Stimulated activated CD4-positive, alpha-beta T cell treated with anti-CD3 and anti-CD28 coated beads, TNF-alpha, amount 100 ng/mL, for 4 hours (primary cell): ENCODE measurements at places on chromosomes 3 and 15.

GRCh38 chr15:41013691-41014414 is 60.6 kb downstream of the CHAC1 start:
- no peak for DNase-seq

- no peak for DNase-seq
Observed at GRCh38 chr3:190444576-190445145, 5.0 kb downstream of the TMEM207 start.

GRCh38 chr3:150931745-150932144 is 26.5 kb upstream of the MINDY4B start:
- no peak for DNase-seq

DNA sequence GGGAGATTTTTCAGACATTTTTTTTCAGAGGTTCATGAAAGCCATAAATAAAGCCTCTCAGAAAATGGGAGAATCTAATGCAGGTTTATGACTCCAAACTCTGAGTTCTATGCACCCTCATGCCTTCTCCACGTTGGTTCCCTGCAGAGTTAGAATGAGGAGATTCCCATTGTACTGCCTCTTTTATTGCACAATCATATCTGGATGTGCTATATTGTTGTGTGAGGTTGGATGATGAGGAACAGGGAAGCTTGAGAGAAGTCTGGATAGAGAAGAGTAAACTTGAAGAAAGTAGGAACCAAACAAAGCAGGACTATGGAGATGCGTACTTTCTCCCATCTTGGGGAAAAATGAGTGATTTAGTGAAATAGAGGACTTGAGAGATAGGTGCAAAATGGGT is 178.8 kb downstream of the PDCD6IP start:
- no peak for DNase-seq

DNA sequence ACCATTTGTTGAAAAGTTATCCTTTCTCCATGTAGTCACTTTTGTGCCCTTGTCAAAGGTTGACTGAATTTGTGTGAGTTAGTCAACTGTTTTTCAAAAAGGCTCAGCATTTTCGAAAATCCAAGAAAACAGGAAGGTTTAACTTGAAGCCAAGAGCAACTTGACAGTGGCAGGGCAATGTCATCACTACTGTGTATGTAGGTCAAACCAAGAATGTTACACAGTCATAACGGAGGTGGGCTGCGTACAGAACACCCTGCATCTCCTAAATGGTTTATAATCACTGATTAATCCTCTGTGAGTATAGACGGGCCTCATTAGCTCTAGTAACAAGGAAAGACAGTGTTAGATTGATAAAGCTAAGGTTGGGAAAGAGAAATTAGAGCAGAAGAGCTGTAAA is 1064.9 kb downstream of the FHIT start:
- DNase-seq, result no peak

GRCh38 chr15:62301993-62302675 is 137.0 kb upstream of the C2CD4B start:
- no peak for DNase-seq

- DNase-seq, result no peak
Observed at GRCh38 chr15:93165734-93166470, 76.9 kb upstream of the RGMA start.

DNA sequence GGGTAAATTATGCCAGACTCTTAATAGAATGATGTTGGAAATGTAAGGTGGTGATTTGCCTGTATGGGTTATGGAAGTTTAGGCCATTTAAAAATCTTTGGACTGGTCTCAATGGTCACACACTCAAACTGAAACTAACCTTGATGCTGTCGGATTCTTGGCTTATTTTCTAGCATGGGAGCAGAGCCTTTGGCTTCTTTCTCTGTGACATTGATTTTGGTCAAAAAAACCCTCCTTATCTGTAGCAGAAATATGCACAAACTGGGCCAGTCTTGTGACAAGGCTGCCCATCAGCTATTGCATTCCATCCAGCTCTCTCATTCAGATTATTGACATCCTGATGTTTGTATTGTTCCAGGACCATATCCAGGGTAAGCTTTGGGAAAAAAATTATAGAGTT is 35.9 kb downstream of the ARPP21 start:
- no peak for DNase-seq

GRCh38 chr3:137988152-137988551 is 21.8 kb upstream of the CLDN18 start:
- no peak for DNase-seq

DNA sequence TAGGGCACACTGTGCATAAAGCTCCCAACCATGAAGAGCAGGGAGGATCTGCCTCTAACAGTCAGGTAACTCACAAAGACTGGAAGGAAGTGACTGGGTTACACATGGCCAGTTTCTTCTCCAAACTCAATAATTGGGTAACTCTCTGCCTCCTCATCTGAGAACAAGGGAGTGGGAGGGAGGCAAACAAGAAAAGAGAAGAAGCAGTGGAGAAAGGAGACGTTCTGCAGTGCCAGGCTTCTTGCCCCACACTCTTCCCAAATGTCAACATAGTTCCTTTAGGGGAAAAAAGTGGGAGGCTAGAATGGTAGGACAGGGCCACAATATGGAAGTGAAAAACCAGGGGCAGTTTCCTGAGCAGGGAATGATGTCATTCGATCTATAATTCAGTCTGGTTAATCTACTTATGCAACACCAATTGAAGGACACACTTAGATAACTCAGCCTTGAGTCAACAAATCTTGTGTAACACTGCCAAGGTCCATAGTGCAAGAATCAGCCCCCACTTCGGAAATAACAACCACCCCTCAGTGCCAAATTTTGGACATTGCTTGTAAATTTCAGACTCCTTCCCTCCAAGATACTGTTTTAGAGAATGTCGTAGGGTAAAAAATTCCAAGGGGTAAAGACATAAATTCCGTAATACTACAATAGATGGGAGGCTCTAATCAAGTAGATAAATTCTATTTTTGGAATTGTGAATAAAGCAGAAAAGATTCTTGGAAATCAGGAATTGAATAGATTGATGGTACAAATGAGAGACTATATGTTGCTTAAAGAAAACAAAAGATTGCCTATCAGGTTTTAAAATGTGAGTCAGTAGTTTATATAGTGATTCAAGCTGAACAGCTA is 143.0 kb downstream of the LPP start:
- DNase-seq, result no peak

DNA sequence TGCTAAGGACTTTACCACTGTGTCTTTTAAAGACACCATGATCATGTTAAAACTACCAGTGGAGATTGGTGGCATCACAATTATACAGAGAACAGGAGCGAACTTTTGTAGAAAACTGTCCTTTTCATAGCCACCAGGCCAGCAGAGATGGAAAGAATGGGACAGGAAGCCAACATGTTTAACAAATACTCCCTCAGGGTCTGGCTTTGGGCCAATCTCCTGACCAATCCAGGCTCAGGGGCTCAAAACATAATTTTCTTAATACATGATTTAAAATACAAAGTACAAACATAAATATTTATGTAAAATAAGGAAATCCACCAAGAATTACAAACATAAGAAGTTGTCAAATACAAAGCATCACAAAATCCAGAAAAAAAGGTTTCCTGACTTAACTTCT is 266.0 kb downstream of the VPS13C start:
- no peak for DNase-seq

- DNase-seq, result no peak
Observed at GRCh38 chr3:184801241-184801785, 10.7 kb upstream of the VPS8 start.

DNA sequence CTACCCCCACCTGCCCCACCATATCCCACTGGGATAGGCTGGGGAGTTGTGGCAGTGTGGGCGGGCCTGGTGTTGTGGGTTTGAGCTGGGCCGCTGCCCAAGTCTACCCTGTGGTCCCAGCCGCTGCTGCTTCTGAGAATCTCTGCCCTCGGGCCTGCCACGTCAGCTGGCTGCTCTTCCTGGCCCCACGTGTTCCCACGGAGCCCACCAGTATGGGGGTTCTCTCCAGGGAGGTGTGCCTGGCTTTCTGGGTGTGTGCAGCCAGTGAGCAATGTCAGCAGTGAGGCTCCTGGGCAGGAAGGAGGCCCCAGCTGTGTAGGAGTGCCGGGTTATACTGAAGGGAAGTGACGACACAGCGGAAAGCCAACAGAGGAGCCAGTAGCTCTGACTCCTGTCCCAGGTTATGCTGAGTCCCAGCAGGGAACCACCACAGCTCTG is 10.5 kb downstream of the GNAI2 start:
- DNase-seq, result peak; percentile 70

DNA sequence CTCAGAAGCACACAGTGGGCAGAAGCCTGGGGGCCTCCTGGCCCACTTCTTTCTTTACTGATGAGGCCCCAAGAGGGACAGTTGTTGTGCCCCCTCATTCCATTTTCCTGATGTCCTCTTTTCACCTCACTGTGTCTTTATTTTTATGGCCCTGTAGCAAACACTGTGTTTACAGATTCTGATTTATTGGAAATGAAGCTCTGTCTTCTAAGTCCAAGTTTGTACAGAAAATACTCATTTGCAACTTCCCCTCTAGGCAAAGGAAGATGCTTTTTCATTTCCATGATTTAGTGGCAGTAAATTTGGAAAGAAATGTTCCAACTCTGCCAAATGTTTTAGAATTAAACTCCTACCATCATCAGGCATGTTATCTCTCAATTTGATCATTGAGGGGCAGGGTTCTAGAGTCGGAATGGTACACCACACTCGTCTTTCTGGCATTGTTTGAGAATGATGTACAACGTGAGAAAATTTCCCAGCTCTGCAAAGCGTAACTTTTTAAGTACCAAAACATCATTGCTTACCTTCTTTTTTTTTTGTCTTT is 129.7 kb downstream of the ARNT2 start:
- no peak for DNase-seq

DNA sequence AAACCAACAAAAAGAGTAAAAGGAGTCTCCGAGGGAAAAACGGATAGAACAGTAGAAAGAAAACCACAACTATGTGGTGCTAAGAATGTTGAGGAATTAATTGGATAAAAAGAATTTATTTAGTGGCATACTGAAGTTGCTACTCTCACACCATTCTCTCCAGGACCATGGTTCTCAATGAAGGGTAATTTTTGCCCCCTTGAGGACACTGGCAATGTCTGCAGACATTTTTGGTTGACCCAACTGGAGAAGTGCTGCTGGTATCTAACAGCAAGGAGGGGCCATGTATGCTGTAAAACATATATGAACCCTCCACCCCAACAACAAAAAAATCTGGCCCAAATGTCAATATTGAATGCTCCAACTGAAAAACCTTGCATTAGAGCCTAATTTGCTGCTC is 85.9 kb upstream of the CSPG5 start:
- DNase-seq, result no peak

GRCh38 chr15:77479015-77479414 is 58.3 kb downstream of the HMG20A start:
- no peak for DNase-seq

GRCh38 chr3:104992676-104993075 is 374.0 kb upstream of the ALCAM start:
- no peak for DNase-seq

GRCh38 chr3:149163066-149163465 is 33.6 kb downstream of the HPS3 start:
- DNase-seq, result no peak

- DNase-seq, result no peak
Observed at GRCh38 chr3:15556512-15556911, 35.0 kb upstream of the COLQ start.
